Activated CD4-positive, alpha-beta T cell treated with anti-CD3 and anti-CD28 coated beads, Interleukin-2, amount 50 U/mL, for 24 hours (primary cell): ENCODE measurements at places on chromosomes 16 and 17.

DNA sequence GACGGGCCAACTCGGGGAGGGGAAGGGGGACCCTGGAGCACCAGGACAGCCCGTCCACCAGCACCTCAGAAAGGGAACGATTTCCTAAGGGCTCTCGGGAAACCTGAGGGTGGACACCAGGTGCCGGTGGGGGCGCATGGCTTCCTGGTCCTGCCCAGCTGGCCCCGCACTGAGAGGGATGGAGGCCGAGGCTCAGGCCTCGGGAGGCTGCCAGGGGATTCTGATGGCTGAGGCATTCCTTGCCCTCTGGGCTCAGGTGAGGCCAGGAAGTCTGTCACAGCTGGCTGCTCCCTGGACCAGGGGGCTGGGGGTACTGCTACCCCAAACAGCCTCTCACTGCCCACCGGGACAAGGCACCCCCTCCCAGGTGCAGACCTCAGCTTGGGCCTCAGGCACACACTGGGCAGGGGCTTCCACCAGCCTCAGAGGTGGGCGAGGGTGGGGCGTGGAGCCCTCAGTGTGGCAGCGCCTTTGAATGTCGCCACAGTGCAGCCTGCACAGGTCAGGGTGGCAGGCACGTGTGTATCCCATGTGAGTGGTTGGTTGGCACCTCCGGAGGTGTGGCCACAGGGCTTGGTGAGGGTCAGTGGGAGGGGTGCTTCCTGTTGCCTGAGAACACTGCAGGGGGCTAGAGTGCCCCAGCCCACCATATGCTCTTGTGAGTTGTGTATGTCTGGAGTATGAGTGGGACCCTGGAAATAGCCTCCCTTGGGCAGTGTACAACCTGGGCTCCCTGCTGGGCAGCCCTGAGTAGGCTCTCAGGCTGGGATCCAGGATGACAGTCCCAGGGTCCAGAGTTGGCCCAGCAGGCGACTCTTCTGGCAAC is 3.9 kb upstream of the FSCN2 start:
- no peak for DNase-seq

GRCh38 chr16:20380782-20381181 is 23.8 kb downstream of the PDILT start:
- DNase-seq, result no peak

- DNase-seq, result no peak
These were observed 126.3 kb upstream of the TNRC6C start for GRCh38 chr17:77832180-77832560.

- no peak for DNase-seq
These were observed 5.0 kb downstream of the HAPSTR1 start for GRCh38 chr16:9096416-9096952.

GRCh38 chr17:8685381-8685780 is 54.9 kb upstream of the MYH10 start:
- no peak for DNase-seq

- no peak for DNase-seq
These were observed 900.0 kb upstream of the GOT2 start for GRCh38 chr16:59634004-59634579.

DNA sequence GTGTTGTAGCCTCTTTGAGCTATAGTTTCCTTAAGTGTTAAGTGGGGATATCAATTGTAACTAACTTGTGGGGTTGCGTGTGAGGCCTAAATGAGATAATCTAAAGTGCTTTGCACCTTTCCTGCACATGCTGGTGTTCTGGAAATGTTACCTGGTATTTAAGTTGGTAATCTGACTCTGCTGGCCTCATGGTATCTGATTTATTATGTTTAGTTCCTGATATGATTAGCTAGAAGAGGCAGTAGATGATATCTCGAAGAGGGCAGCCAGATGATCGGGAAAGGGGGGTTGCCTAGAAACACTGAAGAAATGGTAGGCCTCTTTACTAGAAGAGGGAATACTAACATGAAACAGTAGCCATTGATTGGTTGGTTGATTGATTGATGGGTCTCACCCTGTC is 65.4 kb upstream of the CLEC18A start:
- no peak for DNase-seq

- peak; percentile 19 for DNase-seq
These were observed 26.8 kb downstream of the MPP2 start for GRCh38 chr17:43880420-43880991.

DNA sequence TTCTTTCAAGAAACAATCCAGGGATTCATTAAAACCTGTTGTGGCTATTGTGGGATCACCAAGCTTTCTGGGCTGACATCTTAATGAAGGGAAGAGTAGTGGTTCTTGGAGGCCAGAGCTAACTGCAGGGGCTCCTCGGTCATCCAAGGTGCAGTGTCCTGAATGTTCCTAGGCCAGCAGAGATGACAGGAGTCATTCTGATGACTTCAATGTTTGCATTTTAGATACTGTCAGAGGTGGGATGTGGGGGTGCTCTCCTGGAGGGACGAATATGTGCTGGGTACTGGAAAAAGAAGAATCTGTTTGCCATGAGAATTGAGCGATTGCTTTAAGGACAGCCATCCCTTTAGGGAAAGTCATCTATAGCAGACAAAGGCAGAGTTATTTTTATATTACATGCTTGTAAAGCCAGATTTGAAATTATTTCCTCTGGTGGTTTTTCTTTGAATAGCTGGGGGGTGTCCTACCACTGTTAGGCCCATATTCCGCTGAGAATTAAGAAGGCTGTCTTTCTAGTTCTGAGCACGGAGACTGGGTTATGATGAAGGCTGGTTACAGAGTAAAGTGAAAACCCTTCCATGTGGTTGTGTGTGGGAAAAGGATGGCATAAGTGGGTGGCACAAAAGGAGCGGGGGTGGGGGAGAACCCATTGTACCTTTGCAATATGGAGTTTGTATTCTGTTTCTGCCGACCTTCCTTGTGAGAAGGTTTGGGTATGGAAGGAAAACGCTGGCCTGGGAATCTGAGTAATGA is 7.4 kb downstream of the HLF start:
- DNase-seq, result no peak

- no peak for DNase-seq
These were observed 151.4 kb downstream of the TMEM132E start for GRCh38 chr17:34730816-34731215.

DNA sequence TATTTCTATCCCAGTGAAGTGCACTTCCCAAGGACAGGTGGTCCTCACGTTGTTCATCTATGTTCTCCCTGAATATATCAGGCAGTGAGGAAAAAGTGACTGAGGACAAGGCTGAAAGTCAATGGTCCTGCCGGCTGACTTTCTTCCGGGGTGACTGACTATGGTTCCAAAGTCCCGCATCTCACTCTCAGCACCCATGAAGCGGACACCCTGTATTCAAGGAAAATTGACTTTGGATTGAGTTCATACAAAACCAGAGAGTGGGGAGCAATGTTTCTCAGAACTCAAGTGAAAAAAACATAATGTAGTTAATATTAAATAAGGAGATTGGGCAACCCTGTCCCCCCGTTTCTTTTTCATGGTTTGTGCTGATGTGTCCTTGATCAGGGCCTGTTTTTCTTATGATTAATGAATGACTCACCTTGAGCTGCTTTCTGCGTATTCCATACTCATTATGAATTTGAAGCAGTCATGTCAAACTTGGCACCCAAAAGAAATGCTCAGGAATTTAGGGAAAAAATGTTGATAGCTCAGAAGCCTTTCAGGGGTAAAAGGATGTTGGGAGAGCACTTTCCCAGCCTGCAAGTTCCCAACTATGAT is 184.0 kb downstream of the CYLD start:
- DNase-seq, result no peak

DNA sequence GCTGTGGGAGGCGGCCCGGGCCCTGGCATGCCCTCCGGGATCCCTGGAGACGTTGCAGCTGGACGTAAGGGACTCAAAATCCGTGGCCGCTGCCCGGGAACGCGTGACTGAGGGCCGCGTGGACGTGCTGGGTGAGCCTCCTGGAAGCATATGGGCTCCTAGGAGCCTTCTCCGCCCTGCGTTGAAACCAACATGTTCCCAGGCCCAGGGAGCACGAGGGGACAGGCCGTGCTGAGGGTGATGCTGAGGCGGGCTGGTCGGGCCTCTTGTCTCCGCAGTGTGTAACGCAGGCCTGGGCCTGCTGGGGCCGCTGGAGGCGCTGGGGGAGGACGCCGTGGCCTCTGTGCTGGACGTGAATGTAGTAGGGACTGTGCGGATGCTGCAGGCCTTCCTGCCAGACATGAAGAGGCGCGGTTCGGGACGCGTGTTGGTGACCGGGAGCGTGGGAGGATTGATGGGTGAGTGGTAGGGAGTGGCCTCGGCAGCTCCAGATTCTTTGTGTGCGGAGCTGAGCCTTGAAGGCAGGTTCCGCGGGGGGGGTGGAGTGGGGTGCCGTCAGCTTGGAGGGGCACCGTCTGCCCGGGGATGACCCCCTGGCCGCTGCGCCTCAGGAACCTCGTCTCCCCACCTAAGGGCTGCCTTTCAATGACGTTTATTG is 567 bp downstream of the HSD17B1 start:
- no peak for DNase-seq
